ENCODE measurements at places on chromosomes 12 and 14. TPM values are rescaled to one million over a fixed set of nuclear protein-coding genes. Genes with fewer than 3 reads are reported as not detected.
A peak's percentile ranks its signal among the peaks of the same experiment; 100 is the strongest.

The ADAM21 gene
- 0.97 TPM for total RNA-seq

The LPAR5 gene
- not detected for total RNA-seq

DNA sequence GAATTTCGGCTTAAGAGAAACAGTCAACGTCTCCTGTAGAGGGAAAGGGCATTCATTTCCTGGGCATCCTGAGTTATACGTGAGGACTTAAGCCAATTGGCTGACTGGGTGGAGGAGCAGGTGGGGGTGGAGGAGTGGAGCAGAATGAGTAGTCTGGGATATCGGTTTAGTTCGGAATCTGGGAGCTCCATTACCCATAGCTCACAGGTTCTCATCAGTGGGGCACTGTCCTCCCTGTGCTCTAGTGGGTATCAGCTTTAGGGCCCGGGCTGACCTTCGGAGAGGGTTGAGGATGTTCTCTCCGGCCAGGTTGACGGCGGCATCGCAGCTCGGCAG, 704 bp downstream of the SDR39U1 start:
- peak overlapping the region; percentile 100 for H3K27ac ChIP-seq
- H3K27me3 ChIP-seq, result no peaks in the 10 kb centered on the region
- peaks cover 9% of the 10 kb centered on the region for H3K36me3 ChIP-seq
- peak; percentile 80 for DNase-seq
- peak overlapping the region; percentile 84 for H3K4me3 ChIP-seq

GRCh38 chr14:94171208-94171607, 2.9 kb upstream of the PPP4R4 start:
- H3K4me3 ChIP-seq, result no peak overlapping the region
- H3K36me3 ChIP-seq, result no peaks in the 10 kb centered on the region
- no peak overlapping the region for H3K27ac ChIP-seq
- H3K27me3 ChIP-seq, result peaks cover 14% of the 10 kb centered on the region

- no peaks in the 10 kb centered on the region for H3K36me3 ChIP-seq
- peak; percentile 50 for DNase-seq
- peaks cover 38% of the 10 kb centered on the region for H3K4me1 ChIP-seq
These were observed 47.9 kb downstream of the WDR20 start for GRCh38 chr14:102187568-102188001.

GRCh38 chr12:13343375-13343774, 146.8 kb downstream of the EMP1 start:
- peak; percentile 56 for DNase-seq
- no peak overlapping the region for H3K27ac ChIP-seq
- H3K36me3 ChIP-seq, result no peaks in the 10 kb centered on the region
- no peaks in the 10 kb centered on the region for H3K27me3 ChIP-seq
- no peak overlapping the region for H3K4me3 ChIP-seq

The BEGAIN gene
- total RNA-seq, result 1.4 TPM

GRCh38 chr14:20684662-20685456, 499 bp downstream of the RNASE4 start:
- H3K36me3 ChIP-seq, result no peaks in the 10 kb centered on the region
- H3K4me3 ChIP-seq, result peak overlapping the region; percentile 95
- no peaks in the 10 kb centered on the region for H3K27me3 ChIP-seq
- peaks cover 24% of the 10 kb centered on the region for H3K4me1 ChIP-seq
- DNase-seq, result peak; percentile 72

- H3K4me1 ChIP-seq, result peaks cover 25% of the 10 kb centered on the region
- H3K36me3 ChIP-seq, result no peaks in the 10 kb centered on the region
- no peak overlapping the region for H3K27ac ChIP-seq
- no peak overlapping the region for H3K4me3 ChIP-seq
- no peaks in the 10 kb centered on the region for H3K27me3 ChIP-seq
These were observed 53.2 kb downstream of the ERC1 start for GRCh38 chr12:1044199-1044598.

DNA sequence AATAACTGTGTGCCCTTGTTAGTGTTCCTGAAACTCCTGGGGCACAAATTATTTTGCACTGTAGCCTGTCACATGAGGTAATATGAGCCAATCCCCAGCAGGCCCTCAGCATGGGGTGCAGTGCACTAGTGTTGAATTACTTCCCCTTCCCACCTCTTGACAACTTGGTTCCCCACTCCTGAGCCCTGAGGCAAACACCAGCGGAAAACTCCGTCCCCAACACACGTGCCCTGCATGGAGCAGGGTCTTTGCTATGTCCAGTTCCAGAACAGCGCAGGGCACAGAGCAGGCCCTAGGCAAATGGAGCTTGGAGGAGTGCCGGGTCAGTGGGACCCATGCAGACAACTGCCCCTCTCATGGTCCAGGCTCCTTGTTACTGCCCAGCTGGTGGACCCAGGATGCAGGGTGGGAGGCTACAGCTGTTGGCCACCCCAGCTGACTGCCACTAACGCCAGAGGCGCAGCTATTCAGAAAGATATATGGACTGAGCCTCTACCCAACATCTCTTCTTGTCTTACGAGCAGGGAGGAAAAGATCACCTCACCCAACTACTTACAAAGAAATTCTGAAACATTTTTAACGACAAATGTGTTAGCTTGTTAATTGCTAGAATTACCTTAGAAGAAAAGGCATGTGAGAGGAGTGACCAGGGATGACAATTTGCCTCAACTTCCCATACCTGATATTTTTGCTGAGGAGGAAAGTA, 71.6 kb downstream of the NT5DC3 start:
- no peak for DNase-seq
- H3K36me3 ChIP-seq, result peaks cover 2% of the 10 kb centered on the region
- no peaks in the 10 kb centered on the region for H3K27me3 ChIP-seq
- H3K4me1 ChIP-seq, result no peaks in the 10 kb centered on the region

The TRMT61A gene
- total RNA-seq, result 13.2 TPM

GRCh38 chr12:52401526-52401925, 4.6 kb downstream of the KRT82 start:
- no peaks in the 10 kb centered on the region for H3K4me1 ChIP-seq
- no peak overlapping the region for H3K27ac ChIP-seq
- H3K4me3 ChIP-seq, result no peak overlapping the region
- peaks cover 20% of the 10 kb centered on the region for H3K27me3 ChIP-seq

Data from GM23248 (cell line).